ENCODE measurements at places on chromosomes 2 and 18.

DNA sequence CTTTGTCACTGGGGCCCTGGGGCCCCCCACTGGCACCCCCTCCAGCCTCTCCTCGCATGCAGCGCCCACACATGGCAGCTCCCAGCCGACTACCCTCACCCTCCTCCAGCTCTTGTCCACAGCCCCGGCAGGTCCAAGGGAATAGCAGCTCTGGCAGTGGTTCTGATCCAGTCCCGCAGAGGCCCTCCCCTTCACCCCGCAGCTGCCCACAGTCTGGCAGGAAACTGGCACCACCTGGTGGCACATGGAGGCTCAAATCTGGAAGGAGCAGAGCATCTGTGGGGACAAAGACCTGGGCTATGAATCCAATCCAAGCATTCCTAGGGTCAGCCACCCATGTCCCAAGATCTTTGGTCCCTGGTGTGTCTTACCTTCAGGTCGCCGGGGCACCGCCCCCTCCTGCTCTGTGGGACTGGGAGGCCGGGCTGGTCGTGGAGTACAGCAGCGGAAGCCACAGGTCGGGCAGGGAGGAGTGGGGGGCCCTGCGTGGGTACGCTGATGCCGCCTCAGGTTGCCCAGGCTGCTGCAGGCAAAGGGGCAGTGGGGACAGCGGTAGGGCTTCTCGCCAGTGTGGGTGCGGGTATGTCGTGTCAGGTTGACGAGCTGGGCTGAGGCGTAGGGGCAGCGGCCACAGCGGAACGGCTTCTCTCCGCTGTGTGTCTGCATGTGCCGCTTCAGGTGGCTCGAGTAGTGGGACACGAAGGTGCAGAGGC is 2.3 kb downstream of the ZNF513 start:
- DNase-seq = no peak

DNA sequence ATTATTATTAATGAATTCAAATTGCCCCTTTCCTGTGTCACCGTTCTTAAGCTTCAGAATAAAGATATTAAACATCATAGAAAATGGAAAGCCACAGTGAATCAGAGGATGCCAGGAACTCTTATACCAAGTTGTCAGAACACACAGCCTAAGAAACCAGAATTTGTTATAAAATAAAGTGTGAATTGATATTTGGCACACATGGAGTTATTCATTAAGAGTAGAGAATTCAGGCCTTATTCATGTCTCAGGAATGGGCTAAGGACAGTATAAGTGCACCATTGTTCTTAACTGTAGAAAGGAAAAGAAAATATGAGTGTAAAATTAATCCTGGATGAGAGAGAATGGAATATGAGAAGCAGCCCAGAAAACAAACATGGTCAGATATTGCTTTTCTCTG is 86.7 kb upstream of the ATP8B1 start:
- no peak for DNase-seq

DNA sequence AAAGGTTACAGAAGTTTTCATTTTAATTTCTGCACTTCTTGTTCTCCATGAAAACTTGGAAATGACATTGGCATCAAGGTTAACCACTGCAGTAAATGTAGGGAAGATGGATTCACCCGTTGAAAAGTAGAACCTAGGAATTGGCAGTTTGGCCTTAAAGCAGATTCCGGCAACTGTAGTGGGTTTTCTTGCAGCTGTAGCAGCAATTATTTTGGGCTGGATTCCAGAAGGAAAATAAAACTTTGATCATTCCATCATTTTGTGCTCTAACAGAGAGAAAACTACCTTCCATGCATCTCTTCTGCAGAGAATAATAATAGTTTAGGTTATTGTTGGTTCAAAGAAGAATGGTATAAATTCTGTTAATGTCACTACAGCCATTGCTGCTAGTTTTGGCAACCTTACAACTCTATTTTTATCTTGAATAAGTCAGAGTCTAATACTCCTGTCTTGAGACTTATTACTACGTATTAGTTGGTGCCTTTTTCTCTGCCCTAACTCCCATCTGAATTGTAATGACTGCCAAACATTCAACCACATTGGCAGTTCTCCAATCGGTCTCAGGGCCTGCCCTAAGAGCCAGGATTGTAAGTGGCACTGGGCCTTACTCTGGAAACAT is 178.1 kb upstream of the PIEZO2 start:
- DNase-seq = no peak

DNA sequence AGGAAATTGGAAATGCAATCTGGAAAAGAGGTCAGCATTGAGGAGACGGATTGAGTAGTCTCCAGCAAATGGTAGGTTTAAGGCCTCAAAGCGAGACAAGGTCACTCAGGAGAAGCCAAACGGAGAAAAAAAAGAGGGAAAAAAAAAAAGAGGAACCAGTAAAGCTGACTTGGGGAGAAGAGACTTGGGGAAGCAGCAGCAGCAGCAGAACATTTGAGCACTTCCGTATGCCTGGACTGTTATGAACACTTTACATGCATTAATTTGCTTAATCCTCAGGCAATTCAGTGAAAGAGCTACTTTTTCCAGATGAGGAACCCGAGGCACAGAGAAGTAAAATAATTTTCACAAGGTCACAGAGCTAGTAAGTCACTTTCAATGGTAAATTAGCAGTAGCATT is 81.3 kb downstream of the OSBPL6 start:
- DNase-seq = no peak

All from CD4-positive, alpha-beta T cell treated with Interferon gamma for 1 hour (primary cell).